Type B pancreatic cell (in vitro differentiated cells): ENCODE measurements at places on chromosomes 2 and 18.
A peak's percentile ranks its signal among the peaks of the same experiment; 100 is the strongest.

DNA sequence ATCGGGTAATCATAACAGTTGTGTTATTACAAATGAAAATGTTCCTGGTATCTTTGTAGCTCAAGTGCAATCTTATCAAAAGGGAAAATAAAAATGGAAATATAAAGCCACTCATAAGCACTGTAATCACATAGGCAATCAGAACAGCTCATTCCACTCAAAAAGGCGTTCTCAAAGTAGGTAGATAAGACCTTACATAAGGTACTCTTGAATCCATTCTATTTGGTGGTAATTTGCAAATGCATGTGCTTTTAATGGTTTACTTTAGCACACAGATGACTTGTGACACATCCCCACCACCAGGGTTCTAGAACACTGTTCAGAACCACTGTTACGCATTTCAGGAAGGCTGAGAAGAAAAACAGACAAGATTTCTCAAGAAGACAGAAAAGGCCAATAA is 86.7 kb upstream of the NARS1 start:
- DNase-seq, result no peak

GRCh38 chr2:121363632-121364420 is 78.8 kb upstream of the TFCP2L1 start:
- DNase-seq, result no peak

GRCh38 chr18:23250893-23251656 is 115.8 kb downstream of the CABLES1 start:
- DNase-seq, result no peak

DNA sequence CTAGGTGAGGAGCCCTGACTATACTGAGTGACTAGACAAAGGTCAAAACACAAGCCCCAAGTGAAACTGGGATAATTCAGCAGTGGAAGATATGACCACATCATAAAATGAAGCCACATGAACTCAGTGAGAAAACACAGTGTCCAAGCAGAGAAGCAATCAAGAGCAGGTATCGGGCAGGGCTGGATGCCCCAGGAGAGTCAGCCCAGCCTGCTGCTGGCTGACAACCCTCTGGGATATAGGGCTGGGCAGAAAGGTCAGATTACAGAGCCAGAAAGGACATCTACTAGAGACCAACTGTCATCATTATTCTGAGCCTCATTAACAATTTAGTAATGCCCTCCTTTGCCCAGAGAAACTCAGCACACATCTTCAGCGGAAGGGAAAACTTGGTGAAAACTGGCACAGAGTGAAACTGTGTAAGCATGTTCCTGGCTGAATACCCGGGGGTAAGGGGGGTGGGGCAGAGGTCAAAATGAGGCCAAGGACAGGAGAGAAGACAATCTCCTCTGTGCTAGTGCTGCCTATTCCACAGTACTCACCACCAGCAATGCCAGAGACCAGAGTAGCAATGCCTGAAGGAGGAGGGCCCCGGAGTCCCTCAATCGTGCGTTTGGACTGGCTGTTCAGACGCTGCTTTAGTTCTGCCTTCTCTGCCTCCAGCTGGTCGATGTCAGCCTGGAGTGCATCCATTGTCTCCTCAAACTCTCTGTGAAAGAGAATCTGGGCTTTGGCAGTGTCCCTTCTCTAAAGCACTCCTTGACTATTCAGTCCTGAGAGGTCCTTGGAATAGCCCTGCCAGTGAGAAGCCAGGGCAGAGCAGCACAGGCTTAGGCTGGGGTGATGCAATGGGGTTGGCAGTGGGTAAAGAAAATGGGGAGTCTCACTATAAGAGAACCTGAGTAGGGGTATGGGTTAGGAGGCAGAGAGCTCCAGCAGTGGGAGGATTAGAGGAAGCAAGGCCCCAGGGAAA is 15.3 kb downstream of the DCTN1 start:
- DNase-seq, result no peak

GRCh38 chr2:153715218-153715850 is 156.4 kb upstream of the GALNT13 start:
- DNase-seq, result no peak

DNA sequence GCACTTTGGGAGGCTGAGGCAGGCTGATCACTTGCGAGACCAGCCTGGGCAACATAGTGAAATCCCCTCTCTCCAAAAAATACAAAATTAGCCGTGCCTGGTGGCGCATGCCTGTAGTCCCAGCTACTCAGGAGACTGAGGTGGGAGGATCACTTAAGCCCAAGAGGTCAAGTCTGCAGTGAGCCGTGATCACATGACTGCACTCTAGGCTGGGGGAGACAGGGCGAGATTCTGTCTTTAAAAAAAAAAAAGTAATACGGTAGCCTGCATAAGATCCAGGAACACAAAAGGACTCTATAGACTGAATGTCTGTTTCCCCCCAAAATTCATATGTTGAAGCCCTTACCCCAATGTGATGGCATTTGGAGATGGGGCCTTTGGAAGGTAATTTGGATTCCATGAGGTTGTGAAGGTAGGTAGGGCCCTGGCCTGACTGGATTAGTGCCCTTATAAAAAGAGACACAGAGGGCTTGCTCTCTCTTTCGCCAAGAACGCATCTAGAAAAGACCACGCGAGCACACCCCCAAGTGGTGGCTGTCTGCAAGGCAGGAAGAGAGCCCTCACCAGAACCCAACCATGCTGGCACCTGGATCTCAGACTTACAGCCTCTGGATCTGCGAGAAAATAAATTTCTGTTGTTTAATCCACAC is 17.0 kb downstream of the MBOAT2 start:
- no peak for DNase-seq

DNA sequence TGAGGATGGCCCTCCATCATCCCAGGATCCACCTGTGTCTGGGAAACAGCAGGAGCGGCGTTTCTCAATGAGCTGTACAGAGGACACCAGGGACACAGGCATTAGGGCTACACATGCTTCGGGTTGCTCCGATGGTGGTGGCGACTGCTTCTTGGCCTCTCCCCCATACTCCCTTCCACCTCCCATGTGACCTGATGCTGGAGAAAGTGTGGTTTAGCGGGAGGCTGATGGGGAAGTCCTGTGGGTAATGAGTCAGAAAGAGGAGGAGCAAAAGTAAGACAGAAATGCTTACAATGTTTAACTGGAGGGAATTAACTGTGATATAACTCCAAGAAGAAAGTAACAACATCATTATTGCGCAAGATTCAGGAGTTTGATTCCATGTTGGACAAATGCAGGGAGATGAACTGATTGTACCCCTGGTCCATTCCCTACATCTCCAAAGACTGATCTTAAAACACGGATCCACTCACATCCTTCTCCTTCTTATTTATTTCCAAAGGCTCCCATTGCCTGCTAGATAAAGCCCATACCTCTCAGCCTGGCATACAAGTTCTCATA is 186.6 kb downstream of the NRP2 start:
- DNase-seq, result no peak

GRCh38 chr2:124774781-124775180 is 749.7 kb downstream of the CNTNAP5 start:
- DNase-seq, result no peak

GRCh38 chr2:25592766-25593292 is 80.5 kb downstream of the DTNB start:
- DNase-seq, result no peak

GRCh38 chr2:159110784-159111183 is 142.3 kb downstream of the TANC1 start:
- no peak for DNase-seq

GRCh38 chr18:24300703-24301102 is 96.9 kb downstream of the OSBPL1A start:
- no peak for DNase-seq

GRCh38 chr2:160473468-160474318 is 19.9 kb downstream of the RBMS1 start:
- DNase-seq, result no peak

GRCh38 chr2:234725528-234726264 is 226.1 kb upstream of the SH3BP4 start:
- no peak for DNase-seq

GRCh38 chr2:200670313-200670712 is 84.5 kb downstream of the AOX1 start:
- no peak for DNase-seq

DNA sequence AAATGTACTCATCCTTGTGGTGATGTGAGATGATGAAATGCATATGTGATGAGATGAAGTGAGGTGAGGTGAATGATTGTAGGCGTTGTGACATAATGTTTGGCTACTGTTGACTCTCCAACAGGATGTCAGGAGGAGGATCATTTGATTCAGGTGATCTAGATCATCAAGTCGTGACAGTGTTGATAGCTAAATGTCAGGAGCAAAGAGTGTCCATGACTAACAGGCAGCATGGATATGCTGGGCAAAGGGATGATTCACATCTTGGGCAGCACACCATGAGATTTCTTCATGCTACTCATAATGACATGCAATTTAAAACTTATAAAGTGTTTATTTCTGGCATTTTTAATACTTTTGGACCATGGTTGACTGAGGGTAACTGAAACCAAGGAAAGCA is 40.2 kb upstream of the UBXN4 start:
- no peak for DNase-seq

DNA sequence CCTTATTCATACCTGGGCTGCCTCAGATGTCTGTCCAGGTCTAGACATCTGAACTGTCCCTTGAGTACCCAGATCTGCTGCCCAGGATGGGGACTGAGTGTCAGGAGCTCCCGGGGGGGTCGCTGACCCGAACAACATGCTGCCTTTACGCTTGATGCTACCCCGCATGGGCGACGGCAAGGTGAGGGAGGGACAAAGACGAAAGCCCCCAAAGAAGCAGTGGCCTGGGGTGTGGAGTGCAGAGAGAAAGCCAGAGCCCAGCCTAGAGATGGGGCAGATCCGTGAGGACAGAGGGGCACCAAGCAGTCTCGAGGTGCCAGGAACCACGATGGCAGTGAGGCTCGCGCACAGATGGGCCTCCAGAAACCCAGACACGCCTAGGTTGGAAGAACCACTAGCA is 234.7 kb downstream of the ATAD2B start:
- DNase-seq, result no peak

DNA sequence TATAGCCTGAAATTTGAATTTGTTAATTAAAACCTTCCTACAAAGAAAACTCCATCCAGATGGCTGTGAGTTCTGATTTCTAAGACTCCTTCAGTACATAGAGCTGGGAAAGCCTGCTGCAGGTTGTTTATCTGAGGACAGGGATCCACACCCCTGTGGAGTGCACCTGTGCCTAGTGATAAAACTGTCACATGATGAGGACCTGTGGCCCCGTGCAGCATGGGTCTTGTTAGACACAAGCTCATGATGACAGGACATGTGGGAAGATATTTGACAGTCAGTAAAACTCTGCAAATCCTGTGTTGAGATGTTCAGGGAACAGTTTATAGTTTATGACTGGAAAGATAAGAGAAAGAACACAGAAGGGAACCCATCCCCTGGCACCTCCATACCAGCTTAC is 133.2 kb upstream of the TMEM18 start:
- DNase-seq, result no peak

DNA sequence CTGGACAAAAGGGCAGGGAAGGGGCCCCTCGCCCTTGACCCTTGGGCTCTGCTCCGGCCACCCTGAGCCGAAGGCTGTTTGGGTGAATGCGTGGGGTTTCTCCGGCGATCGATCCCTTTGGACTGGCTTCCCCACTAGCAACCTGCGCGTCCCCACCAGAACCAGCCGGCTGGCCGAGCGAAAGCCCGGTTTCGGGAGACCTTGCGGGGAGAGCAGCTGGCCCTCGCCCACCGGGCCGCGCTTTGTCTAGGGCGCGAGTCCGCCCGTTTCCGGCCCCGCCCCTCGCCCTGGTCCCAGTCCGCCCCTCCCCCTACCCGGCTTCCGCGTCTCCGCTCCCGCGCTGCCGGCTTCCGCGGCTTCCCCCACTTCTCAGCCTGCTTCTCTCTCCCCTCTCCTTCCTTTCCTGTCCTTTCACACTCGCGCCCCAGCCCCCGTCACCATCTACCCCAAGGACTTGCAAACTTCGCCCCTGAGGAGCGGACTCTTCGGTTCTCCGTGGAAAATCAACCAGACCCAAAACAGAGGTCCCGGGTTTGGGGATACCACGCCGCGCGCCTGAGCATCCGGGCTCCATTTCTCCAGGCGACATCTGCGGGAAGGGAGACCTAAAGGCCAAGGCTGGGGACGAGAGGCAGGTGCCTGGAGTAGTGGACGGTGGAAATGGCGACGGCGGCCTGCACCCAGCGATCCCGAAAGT is 48.0 kb upstream of the ATP6V1B1 start:
- peak; percentile 74 for DNase-seq

- DNase-seq, result no peak
These were observed 3.3 kb upstream of the WDR75 start for GRCh38 chr2:189437926-189438325.

GRCh38 chr2:202006301-202006700 is 27.4 kb upstream of the FZD7 start:
- no peak for DNase-seq

GRCh38 chr2:15307526-15307925 is 253.6 kb downstream of the NBAS start:
- DNase-seq, result no peak

DNA sequence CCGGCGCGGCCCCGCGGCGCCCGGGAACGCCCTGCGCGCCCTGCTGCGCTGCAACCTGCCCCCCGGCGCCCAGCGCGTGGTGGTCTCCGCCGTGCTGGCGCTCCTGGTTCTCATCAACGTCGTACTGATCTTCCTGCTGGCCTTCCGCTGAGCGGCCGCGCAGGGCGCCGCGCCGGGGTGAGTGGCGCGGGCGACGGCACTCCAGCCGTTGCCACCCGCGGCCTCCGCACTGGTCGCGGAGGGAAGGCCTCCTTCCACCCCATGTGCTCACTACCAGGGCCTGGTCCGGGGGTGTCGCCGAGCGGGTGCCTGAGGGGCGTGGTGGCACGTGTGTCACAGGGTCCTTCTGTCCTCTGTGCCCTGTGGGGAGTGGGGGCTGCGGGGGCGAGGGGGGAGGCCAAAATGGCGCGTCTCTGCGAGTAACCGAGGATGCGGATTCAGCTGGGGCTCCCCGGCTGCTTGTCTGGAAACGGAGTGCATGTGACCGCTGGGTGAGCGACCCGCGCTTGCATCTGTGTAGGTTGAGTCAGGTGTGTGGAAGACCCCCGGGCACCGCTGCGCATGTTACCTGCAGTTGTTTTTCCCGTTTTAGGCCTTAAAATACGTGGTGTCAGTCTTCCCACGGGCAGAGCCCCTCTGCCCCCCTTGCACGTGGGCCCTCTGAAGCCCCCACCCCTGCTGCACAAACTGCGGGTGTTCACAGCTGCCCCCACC is 58.0 kb downstream of the FAM168B start:
- peak; percentile 66 for DNase-seq

GRCh38 chr2:42124011-42124785 is 45.0 kb upstream of the EML4 start:
- no peak for DNase-seq

- no peak for DNase-seq
These were observed 286.7 kb upstream of the CYRIA start for GRCh38 chr2:16952368-16952767.

DNA sequence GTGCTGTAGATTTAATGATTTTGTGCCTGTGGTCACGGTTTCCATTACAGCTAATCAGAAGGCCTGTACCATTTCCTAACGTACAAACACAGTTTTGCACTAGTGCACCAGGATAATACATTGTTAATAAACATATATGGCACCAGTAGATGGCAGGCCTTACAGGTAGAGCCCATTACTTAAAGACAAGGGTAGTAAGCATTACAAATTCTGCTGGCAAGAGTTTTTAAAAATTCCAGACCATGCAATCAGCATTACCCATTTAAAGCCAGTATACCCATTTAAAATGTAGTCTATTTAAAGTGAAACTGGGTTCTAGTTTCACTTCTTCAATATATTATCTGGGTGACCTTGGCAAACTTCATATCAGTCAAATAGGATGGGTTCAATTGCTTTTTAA is 224.2 kb downstream of the NUP35 start:
- no peak for DNase-seq

- DNase-seq, result no peak
These were observed 384.3 kb upstream of the LYPD1 start for GRCh38 chr2:133054297-133054696.
